ENCODE measurements at places on chromosomes 11 and 22.

DNA sequence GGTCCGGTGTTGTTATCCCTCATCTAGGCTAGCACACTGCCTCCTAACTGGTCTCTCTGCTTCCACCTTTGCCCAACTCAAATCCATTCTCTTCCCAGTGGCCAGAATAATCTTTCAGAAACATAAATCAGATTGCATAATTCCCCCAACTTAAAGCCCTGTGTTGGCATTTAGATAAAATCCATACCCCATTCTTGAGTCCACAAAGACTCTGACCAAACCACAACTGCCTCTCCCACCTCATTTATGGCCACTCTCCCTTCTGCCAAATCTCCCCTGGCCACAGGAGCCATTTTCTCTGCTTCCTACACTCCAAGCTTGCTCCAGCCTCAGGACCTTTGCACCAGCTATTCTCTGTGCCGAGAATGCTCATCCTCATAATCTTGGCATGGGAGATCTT lies 36.8 kb downstream of the IL18 start:
- DNase-seq = no peak

GRCh38 chr11:31922450-31922849 lies 111.3 kb upstream of the PAX6 start:
- DNase-seq = no peak

DNA sequence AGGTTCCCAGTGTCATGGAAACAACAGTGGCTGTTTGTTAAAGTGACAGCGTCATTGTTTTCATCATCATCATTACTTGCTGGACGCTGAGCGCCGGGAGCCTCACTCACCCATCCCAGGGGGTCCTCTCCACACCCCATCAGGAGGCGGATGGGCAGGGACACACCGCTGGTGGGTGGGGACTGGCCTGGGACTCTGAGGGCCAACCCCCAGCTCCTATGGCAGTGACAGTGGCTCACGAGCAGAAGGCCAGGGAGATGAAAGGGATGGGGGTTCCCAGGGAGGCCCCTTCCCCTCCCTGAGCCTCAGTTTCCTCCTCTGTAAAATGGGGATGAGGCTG lies 76.6 kb upstream of the PRR5 start:
- DNase-seq = no peak

- no peak for DNase-seq
Observed at GRCh38 chr22:44391015-44391414, 78.3 kb upstream of the SHISAL1 start.

DNA sequence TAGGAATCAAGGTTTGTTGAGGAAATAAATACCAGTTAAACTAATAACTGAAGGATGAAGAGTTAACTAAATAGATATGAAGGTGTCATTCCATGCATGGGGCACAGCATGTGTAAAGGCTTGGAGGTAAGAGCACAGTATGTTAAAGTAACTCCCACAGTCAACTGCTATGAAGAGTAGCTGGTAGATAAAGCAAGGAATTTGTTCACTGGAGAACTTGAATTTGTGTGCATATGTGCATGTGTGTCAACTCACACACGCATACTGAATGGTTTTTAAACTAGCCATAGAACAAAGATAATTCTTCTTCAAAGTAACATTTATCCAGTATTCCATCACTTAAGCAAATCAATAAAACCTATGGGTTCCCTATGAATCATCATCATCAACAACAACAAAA lies 135.9 kb downstream of the FAM76B start:
- no peak for DNase-seq

DNA sequence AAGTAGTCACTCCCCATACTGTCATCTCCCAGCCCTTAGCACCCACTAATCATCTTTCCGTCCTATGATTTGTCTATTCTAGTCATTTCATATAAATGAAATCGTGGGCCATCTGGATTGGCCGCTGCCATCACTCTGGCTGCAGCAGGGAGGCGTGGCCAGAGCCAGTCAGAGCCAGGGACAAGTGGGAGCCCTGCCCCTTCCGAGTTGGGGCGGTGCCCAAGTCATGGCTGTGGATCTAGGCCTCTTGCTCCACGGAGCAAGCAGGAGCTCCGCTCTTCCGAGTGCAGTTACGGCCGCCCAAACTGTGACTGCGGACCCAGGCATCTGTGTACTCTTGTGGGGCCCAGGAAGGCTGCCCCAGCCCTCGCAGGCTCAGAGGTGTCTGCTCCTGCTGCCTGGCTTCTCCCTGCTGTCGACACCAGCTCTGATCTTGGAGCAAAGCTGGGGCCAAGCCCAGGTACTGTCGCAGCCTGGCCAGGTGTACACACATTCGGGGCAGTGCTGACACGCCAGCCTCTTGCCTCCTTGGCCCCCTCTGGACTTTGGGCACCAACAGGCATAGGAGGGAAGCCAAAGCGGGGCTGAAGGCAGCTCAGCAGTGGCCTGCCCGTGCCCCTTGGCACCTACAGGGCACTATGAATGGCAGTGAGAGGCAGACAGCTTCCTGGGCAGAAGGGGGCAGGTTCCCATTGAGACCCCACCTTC lies 8.4 kb downstream of the MRPL48 start:
- DNase-seq = no peak

DNA sequence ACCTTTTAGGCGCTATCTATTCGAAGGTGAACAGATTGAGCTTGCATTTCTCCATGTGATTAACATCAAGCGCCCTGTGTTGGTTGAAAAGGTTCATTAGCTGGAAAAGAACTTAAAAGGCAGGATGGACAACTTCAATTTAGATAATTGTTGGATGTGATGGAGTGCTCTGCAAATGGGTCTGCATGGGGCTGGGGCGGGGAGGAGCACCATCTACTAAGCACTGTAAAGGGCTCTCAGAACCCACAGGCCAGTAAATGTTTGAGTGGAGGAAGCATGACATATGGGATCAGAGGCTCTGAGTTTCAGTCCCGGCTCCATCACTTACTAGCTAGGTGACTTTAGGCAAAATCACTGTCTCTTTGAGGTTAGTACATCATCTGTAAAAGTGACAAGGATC lies 28.2 kb downstream of the ARL14EP start:
- DNase-seq = no peak

DNA sequence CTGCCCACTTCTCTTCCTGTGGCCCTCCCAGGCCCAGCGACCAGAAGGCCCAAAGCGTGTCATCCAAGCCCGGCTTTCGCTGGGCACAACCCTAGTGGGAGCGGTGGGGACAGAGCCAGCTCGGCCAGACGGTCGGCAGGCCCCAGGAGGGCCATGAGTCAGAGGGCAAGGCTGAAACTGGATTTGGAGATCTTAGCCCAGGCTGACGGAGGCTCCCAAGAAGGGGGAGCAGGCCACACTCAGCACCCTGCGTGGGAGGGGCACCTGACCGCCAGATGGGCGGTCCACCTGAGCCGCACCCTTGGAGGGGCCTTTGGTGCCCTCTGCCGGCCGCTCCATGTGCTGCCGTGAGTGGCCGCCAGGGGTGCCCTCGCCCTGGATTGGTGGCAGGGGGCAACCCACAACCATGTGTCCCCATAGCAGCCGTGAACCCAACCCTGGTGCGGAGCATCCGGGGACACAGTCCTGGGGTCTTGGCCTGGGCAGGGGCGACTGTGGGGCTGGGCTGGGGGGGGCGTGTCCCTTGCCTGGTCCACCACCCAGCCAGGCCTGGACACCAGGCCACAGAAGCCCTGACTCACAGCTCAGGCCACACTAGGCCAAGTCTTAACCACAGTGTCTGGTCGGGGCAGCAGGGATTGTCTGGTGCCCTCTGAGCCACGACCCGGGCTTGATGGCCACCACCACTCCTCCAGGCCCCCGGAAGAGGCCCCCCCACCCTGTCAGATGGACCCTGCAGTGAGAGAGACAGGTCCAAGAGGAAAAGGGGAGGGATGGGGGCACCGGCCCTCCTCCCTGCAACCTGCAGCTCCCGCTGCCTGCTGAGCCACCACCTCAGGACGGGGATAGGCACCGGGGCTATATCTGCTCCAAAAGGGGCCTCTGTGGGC lies 19.2 kb upstream of the TALDO1 start:
- DNase-seq = peak; percentile 93

DNA sequence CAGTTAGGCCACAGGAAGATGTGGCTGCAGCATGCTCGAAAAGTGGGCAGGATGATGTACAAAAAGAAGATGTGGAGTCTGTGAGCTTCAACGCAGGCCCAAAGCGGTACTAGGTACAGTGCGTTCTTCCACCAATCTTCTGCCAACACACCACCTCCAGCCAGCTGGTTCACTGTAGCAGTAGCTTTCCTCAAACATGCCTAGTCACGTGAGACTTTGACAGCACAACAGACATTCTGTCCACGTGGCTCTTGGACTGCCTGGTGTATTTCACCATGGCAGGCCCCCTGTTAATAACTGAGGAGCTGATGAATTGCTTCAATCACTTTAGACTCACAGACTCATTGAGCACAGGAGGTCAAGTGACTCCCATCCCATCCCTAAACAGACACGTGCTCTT lies 14.1 kb downstream of the SYN3 start:
- no peak for DNase-seq

GRCh38 chr11:120676991-120677390 lies 165.4 kb downstream of the GRIK4 start:
- no peak for DNase-seq

- no peak for DNase-seq
Observed at GRCh38 chr11:67313125-67313890, 10.0 kb downstream of the SSH3 start.

GRCh38 chr11:27353593-27354358 lies 9.2 kb downstream of the CCDC34 start:
- no peak for DNase-seq

GRCh38 chr22:30694171-30694639 lies 469 bp upstream of the OSBP2 start:
- peak; percentile 76 for DNase-seq

DNA sequence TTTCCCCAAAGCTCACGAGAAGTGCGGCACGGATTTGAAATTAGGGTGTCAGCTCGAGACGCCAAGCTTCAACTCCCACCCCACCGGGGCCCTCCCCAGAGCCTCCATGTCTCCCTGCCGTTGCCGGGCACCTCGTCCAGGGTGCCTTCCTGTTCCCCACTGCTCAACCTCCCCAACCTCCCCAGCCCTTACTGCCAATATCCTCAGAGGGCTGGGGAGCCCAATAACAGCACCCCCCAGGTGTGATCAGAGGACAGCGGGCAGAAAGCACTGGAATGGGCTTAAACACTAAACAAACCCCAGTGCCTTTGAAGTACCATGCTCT lies 1336.4 kb downstream of the TBC1D22A start:
- DNase-seq = no peak

GRCh38 chr11:113673550-113674396 lies 32.3 kb downstream of the TMPRSS5 start:
- no peak for DNase-seq

DNA sequence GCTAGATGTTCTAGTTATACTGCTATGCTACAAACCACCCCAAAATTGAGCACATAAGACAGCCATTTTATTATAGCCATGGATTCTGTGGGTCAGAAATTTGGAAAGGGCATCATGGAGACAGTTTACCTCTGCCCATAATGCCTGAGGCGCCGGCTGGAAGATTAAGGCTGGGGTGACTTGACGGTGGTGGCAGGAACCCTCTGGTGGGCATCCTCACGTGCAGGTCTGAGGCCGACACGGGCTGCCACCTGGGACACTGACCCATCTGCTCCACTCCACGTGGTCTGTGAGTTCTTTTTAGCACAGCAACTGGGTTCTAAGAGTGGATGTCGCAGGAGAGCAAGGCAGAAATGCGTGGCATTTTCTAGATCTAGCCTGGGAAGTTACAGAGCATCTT lies 40.0 kb upstream of the PRDM11 start:
- DNase-seq = no peak

DNA sequence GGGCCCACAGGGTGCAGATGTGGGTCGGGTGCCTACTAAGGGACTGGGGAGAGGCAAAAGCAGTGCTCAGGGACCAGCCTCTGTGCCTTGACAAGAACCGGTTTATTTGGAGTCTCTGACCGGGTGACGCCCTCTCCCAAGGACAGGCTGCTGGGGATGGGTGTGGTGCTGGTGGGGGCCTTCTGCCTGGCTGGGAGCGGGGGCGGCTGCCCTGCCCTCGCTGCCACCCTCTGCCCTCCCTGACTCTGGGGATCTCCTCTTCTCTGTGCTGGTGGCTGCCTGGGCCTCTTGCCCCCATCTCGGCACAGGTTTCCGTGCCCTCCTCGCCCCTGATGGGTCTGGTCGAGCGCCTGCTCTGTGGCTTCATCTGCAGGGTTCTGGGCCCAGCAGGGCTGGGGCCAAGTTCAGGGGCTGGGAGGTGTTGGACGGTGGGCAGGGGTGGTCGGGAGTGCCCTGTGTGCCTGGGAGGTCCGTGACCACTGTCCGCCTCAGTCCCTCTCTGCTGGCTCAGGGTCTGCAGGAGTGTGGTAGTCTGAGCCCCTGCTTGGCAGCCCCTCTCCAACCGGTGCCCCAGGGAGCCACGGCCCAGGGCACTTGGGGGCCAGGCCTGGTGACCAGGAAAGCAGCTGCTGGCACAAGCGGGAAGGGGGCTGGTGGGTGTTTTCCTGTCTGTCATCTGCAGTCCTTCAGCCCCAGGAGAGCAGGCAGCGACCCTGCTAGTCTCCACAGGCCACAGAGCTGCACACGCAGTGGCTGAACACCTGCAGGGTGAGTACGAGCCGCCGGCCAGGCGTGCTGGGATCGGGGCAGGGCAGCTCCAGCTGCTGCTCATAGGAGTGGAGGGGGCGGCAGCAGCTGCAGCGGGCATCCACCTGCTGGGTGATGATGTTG lies 23.5 kb downstream of the MUC6 start:
- no peak for DNase-seq

- DNase-seq = no peak
Observed at GRCh38 chr22:46923394-46923793, 160.9 kb downstream of the TBC1D22A start.

DNA sequence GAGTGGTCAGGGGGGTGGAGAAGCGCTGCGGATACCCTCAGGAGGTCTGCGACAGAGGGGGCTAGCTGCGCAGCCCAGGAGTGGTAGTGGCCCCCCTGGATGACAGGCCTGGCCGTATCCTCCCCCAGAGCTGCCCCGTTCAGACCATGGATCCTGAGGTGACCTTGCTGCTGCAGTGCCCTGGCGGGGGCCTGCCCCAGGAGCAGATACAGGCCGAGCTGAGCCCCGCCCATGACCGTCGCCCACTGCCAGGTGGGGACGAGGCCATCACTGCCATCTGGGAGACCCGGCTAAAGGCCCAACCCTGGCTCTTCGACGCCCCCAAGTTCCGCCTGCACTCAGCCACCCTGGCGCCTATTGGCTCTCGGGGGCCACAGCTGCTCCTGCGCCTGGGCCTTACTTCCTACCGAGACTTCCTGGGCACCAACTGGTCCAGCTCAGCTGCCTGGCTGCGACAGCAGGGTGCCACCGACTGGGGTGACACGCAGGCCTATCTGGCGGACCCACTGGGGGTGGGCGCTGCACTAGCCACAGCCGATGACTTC lies 505 bp downstream of the NUDT22 start:
- DNase-seq = peak; percentile 84

GRCh38 chr22:48737461-48738203 lies 1090.0 kb downstream of the BRD1 start:
- DNase-seq = no peak

DNA sequence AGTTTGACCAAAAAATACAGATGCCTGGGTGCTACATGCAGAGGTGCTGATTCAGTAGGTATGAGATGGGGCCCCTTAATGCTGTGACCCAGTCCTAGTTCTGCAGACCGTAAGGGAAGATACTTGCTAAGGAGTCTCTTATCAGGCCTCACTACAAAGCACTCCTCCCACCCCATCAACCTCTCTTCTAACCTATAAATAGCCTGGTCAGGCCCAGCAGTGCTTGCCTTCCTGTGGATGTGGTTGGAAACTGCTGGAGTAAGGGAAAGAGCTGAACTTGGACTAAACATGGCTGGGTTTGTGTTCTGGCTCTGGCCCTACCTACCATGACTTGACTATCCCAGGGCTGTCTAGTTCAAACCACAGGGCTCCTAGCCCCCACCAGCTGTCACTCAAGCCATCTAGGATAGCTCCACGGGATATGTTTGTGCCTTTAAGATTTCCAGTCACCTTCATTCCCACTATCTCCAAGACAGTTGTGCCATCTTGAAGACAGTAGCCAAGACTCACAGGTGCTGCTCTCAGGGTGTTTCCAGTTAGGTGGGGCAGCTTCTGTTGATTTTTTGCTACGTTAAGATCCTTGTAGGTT lies 9.5 kb upstream of the DKK3 start:
- DNase-seq = no peak
